CD4-positive, alpha-beta T cell treated with Interleukin-15 for 4 hours (primary cell): ENCODE measurements at places on chromosomes 1 and 21.

DNA sequence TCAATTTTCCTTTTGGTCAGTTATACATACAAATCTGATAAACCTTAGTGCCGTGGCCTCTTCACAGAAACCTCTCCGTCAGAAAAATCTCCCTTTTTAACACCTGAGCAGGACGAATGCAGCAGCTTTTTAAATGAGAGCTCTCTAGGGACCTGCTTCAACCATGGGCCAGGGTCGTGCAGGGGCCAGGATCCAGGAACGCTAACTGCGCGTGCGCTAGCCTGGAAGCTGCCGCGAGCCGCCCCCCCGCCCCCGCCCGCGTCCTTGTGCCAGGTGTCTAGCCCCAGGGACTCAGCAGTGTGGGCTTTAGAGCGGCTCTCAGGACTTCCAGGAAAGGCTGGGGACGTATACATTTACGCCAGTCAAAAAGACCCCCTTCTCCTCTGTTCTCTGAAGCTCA, 136.8 kb upstream of the FMN2 start:
- no peak for DNase-seq

DNA sequence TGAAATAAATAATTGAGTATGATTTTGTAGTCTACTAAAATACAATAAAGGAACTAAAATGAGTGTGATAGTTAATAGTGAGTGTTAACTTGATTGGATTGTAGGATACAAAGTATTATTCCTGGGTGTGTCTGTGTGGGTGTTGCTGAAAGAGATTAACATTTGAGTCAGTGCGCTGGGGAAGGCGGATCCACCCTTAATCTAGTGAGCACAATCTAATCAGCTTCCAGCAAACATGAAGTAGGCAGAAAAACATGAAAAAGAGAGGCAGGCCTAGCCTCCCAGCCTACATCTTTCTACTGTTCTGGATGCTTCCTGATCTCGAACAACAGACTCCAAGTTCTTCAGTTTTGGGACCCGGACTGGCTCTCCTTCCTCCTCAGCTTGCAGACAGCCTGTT, 1716.6 kb downstream of the MRPL39 start:
- no peak for DNase-seq

DNA sequence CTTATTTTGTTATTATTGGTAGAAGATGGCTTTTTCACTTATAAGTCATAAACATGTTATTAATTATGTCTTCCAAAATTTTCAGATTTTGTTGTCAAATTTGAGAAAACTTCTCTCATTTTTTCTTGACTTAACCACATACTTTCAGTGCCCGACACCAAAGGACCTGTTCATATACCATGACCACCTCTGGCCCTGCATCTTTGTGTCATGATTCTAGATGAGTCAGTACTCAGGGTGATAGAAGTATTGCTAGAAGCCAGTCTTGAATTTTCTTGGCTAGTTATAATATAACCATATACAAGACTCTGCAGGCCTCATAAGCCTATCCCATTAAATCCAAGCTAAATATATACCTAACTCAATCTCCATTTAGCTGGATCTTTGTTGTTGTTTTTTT, 35.4 kb upstream of the DPH5 start:
- no peak for DNase-seq

DNA sequence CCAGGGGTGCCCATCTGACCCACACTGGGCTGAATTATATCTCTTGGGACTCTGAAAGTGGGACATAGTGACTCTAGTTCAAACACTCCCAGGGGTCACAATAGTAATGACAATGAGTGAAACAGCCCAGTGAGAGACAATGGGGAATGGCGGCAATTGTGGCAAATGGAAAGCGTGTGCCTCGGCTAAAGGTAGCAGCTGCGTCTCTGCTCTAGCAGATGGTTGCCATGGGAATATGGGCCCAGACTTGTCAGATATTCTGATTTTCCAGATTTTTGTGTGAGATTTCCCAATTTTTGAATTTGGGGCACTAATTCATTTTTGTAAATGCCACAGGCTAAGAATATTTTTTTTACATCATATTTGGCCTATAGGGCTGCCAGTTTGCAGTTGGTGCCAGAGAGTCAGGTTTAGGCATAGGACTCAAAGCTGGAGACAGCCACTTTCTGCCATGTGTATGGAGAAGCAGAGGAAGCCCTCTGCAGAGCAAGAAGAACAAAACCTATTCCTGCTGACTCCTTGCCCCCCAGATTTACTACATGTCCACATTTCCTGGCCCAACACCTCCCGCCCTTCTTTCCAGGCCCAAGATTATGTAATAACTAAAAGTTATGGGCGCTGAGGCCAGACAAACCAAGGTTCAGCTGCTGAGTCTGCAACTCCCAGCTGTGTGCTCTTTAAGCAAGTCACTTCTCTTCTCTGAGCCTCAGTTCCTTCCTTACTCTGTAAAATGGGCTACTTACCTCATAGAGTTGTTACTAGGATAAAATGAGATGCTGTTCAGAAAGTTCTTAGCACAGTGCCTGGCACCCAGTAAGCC, 21.6 kb upstream of the PTP4A2 start:
- DNase-seq = no peak

DNA sequence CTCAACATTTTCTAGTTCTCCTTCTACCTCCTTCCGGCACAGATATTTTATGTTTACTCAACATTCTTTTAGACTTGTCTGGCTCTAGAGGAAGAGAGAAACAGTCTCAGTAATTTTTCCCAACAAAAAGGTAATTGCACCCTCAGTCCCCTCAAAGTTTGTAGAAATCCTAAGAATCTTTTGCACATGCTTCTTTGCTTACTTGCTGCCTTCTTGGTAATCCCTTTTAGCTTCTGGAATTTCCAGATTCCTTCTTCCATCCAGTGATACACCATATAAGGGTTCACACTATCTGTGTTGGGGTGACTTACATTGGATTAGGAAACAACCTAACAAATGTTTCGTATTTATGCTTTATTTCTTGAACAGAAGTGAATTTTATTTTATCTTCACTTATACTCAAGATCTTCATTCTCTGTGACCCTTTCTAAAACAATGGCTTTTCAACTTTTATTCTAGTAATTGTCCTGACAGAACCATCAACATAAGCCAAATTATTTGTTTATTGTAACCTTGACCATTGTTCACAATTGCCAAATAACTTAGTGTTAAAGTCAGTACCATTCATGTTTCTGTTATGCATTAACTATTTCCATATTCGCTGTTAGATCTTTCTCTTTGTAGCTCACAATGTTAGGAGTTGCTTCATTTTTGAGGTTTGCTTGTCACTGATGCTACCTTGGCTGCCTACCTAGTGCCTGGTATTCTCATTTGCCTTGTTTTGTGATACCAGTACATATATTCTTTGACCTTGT, 238.1 kb downstream of the HMCN1 start:
- no peak for DNase-seq

DNA sequence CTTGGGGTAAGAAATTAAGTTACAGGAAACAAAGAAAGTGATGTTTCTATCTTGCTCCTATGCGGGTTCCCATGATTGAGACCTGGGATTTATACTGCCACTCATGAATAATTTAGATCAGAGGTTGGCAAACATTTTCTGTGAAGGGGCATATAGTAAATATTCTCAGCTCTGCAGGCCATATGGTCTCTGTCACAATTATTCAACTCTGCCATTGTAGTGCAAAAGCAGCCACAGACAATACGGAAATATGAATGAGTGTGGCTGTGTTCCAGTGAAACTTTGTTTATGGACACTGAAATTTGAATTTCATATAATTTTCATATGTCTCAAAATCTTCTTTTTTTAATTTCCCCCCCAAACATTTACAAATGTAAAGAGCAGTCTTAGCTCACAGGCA, 127.2 kb downstream of the FOXD2 start:
- DNase-seq = no peak

DNA sequence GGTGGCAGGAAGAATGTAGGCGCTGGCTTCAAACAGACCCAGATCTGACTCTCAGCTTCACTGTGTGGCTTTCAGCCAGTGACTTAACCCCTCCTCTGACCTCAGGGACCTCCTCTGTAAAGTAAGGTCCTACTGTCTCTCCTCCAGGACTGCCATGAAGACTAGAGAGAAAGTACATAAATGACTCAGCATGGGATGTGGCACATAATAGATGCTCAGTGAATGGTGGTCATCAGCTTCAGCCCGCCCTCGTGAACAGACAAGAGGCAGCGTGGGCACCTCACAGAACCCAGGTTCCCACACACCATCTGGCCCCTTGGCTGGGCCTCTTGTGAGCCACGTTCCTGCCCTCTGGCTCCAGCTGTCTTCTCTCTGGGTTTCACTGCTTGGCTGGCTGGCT, 126.0 kb downstream of the SYF2 start:
- no peak for DNase-seq

- DNase-seq = peak; percentile 60
These were observed 844 bp downstream of the NIBAN1 start for GRCh38 chr1:184973272-184974055.

DNA sequence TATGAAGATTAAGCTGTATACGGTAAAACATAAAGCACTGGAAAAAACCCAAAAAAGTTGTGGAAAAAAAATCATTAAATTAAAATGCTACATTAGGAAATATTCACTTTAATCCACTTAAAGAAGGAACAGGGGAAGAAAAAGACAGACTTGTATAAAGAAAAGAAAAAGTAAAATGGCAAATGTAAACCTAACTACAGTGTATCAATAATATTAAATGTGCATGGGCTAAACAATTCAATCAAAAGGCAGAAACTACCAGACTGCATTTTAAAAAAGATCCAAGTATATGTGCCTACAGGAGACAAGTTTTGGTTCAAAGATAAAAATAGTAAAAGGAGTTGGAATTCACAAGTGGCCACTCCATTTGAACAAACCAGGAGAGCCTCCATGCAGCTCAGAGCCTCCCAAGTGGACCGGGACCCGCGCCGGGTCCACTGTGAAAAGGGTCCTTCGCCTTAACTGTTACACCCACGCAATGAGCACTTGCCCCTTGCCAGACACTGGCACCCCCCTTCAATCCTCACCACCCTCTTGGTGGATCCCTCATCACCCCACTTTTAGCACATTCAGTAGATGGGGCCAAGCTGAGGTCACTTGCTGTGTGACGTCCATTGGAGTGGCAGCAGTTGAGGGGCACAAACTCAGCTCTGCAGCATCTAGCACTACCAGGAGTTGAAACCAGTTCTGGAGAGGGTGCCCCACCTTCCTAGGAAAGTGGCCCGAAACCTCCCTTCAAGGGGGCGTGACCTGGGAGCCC, 898 bp downstream of the C1orf174 start:
- DNase-seq = no peak

DNA sequence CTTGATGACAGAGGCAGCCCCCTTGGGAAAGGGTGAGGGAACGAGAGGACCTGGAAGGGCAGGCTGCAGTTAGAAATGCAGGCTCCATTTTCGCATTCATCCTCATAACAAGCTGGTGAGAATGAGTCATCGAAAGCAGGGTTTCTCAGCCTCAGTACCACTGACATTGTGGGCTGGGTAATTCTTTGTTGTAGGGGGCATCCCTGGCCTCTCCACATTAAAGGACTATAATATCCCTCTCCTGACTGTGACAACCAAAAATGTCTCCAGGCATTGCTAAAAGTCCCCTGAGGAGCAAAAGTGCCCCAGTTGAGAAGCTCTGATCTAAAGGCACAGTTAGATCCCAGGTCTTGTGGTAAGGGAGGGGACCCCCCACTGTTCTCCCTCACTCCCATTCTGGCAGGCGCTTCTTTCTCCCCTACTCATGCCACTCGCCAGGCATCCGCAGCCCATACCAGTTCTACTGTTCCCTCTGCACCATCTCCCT, 20.4 kb downstream of the KCNN3 start:
- no peak for DNase-seq

- no peak for DNase-seq
These were observed 107.0 kb downstream of the TGFBR3 start for GRCh38 chr1:91778964-91779363.

GRCh38 chr1:27552911-27553420, 51.0 kb downstream of the AHDC1 start:
- no peak for DNase-seq

GRCh38 chr21:31714741-31715365, 17.1 kb downstream of the SCAF4 start:
- DNase-seq = no peak

DNA sequence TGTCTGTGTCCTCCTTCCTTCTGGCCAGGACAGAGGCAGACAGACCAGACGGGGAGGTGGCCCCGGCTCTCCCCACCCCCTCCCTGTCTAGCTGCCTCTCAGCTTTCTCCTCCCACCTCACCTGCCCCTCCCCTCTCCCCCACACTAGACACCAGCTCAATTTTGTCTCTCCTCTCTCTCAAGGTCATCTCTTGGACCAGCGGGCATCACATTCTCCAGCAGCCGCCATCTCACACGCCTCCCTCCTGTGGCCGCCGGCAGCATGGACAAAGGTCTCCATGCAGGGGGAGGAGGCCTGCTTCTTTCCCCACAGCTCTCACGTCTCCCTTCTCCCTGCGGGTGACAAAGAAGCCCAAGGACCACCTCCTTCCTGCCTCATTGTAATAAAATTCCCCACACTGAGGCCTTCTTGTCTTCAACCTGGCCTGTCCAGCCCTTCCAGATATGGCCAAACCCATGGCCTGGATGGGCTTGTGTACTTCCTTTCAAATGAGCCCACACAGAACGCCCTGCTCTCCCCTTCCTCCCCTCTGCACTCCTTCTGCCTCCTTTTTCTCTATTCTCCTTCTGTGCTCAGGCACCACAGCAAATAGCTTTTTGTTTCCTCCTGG, 14.6 kb downstream of the OPTC start:
- no peak for DNase-seq

GRCh38 chr1:155093911-155094621, 15.4 kb downstream of the EFNA3 start:
- no peak for DNase-seq

GRCh38 chr1:194068446-194069167, 882.2 kb upstream of the B3GALT2 start:
- no peak for DNase-seq

DNA sequence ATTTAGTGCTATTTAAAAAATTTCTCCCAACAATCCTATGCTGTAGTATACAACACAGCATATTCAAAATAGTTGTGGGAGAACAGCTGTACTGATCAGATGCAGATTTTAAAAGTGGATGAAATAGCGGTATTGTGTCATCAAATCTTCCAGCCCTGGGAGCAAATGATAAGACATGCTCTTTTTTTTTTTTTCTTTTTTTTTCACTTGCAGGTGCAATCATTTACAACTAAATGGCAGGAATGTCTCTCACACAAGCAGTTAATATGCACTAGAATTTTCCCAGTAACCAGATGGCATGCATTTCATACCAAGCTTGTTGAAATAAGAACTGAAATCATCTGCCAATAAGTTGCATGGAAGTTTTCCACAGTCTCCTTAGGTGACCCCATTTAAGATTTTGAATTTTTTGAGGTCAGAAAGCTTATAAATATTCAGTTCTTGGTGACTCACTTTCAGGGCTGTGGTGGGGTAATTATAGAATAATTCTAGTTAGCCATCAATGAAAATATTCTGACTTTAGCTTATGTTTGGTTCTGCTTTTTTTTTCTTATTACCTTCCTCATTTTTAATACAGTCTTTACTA, 623.9 kb upstream of the NR5A2 start:
- DNase-seq = no peak
